Stimulated activated CD4-positive, alpha-beta T cell treated with anti-CD3 and anti-CD28 coated beads, Interleukin-1b, Interleukin-23, amount 100 ng/mL, for 1 hour (primary cell): ENCODE measurements at places on chromosomes 5 and 9.

GRCh38 chr9:120944434-120944843 is 17.8 kb upstream of the TRAF1 start:
- no peak for DNase-seq

DNA sequence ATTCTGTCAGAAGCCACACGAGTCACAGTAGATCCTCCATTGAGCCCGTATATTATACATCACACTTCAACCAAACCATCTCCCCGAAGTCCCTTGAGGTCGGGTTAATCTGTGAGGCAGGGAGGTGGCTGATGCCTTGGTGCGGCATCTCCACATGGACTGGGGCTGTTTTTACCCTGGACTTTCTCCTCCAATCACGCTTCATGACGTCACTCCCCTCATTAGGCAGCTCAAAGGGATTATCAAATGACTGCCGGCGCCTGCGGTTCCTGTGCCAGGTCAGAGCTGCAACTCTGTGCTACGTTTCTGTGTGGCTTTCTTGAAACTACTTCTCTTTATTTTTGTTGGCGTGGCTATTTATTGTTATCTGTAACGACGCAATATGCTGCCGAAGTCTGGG is 53.7 kb downstream of the TMOD1 start:
- DNase-seq = no peak

- DNase-seq = no peak
Measured at GRCh38 chr5:153938191-153938842, 100.4 kb downstream of the FAM114A2 start.

- DNase-seq = no peak
Measured at GRCh38 chr9:977838-978830, 1.7 kb downstream of the DMRT3 start.

- no peak for DNase-seq
Measured at GRCh38 chr9:124209279-124209678, 48.5 kb upstream of the NEK6 start.
